ENCODE measurements at places on chromosomes 16 and 17. TPM values are rescaled to one million over a fixed set of nuclear protein-coding genes. Genes with fewer than 3 reads are reported as not detected.

Gene DPEP1
- 1.5 TPM for total RNA-seq

Gene CDH11
- 0.64 TPM for total RNA-seq

Gene MYH13
- not detected for total RNA-seq

Gene CNGB1
- total RNA-seq: 0.06 TPM

Gene CHST6
- total RNA-seq: 0.17 TPM

Gene RPUSD1
- 32.4 TPM for total RNA-seq

Gene JPH3
- 1.7 TPM for total RNA-seq

Gene ADAMTS18
- total RNA-seq: 0.01 TPM

Gene ABCA5
- total RNA-seq: 2.5 TPM

Gene WFDC1
- total RNA-seq: 0.05 TPM

Gene CA5A
- not detected for total RNA-seq

Gene CMTM2
- not detected for total RNA-seq

Gene CACNG5
- total RNA-seq: not detected

Gene CMTM4
- 23.2 TPM for total RNA-seq

Gene KRT17
- total RNA-seq: 0.99 TPM

Gene INCA1
- 1.2 TPM for total RNA-seq

Gene GPRC5C
- total RNA-seq: 48.8 TPM

Gene SLFN12
- not detected for total RNA-seq

Gene GOT2
- total RNA-seq: 176 TPM

Gene CD79B
- 0.17 TPM for total RNA-seq

Gene TMEM114
- total RNA-seq: not detected

Gene KRTAP3-2
- not detected for total RNA-seq

Gene KRTAP9-4
- not detected for total RNA-seq

Gene AANAT
- total RNA-seq: 0.31 TPM

Gene TRAP1
- 143 TPM for total RNA-seq

Gene SDR42E1
- 1.6 TPM for total RNA-seq

Gene TP53TG3B
- not detected for total RNA-seq

Gene TBC1D3K
- not detected for total RNA-seq

Gene NPIPA2
- 1.8 TPM for total RNA-seq

Gene ATP1B2
- 0.08 TPM for total RNA-seq

Gene CD300LB
- total RNA-seq: 0.09 TPM

Gene PDE6G
- 3.6 TPM for total RNA-seq

Gene RBFOX1
- not detected for total RNA-seq

Gene G6PC1
- not detected for total RNA-seq

Gene PHF23
- 93.9 TPM for total RNA-seq

Gene CHCT1
- total RNA-seq: 0.29 TPM

Gene EVI2B
- 0.09 TPM for total RNA-seq

Gene FBXO39
- total RNA-seq: 0.05 TPM

Gene TMC7
- total RNA-seq: 6.2 TPM

Gene C1QL1
- total RNA-seq: 15.9 TPM

Gene KRTAP2-1
- not detected for total RNA-seq

Gene TGFB1I1
- total RNA-seq: 54.3 TPM

Gene CHD9NB
- total RNA-seq: 1.3 TPM

Gene GLIS2
- 24.1 TPM for total RNA-seq

Measured in A549 treated with dexamethasone at 1 μM for 4 hours (cell line).